ENCODE measurements at places on chromosomes 16 and 17.

GRCh38 chr17:8797621-8798175 is 1.5 kb downstream of the MFSD6L start:
- no peak for DNase-seq

- DNase-seq, result no peak
Measured at GRCh38 chr17:21235921-21236320, 17.3 kb downstream of the NATD1 start.

DNA sequence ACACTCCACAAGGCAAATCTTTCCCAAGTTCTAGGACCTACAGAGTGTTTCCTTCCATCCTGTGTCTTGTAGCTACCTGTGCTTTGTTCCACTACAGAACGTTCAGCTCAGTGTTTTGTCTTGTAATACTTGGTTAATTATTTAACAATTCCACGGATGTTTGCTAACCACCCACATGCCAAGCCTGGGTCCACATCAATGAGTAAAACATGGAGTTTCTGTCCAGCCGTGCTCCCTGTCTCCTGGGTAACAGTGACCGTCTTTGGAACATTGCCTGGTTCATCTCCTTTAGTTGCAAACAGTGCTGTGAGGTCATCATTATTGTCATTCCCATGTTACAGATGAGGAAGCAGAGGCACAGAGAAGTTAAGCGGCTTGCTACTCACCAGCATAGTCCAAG is 41.3 kb downstream of the IRF8 start:
- no peak for DNase-seq

GRCh38 chr17:82931699-82932517 is 92.1 kb upstream of the ZNF750 start:
- DNase-seq, result no peak

DNA sequence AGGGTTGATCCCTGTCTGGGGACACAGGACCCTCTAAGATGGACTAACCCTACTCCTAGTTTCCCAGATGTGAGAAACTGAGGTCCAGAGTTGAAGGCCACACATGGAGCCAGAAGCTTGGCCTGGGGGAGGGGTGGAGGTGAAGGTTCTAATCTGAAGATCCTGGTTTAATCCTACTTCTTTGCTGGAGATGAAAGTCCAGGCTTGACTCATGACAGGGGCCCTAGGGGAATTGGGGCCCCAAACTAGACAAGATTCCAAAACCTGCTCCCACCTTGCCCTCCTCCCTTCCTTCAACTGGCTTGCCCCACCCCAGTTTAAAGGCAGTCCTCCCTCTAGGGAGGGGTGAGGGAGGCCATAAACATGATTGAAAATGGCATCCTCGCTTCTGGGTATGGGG is 21.6 kb downstream of the IGF2BP1 start:
- no peak for DNase-seq

- DNase-seq, result no peak
Measured at GRCh38 chr16:85462714-85463611, 150.2 kb upstream of the GSE1 start.

GRCh38 chr17:47707056-47707804 is 13.3 kb downstream of the TBKBP1 start:
- no peak for DNase-seq

DNA sequence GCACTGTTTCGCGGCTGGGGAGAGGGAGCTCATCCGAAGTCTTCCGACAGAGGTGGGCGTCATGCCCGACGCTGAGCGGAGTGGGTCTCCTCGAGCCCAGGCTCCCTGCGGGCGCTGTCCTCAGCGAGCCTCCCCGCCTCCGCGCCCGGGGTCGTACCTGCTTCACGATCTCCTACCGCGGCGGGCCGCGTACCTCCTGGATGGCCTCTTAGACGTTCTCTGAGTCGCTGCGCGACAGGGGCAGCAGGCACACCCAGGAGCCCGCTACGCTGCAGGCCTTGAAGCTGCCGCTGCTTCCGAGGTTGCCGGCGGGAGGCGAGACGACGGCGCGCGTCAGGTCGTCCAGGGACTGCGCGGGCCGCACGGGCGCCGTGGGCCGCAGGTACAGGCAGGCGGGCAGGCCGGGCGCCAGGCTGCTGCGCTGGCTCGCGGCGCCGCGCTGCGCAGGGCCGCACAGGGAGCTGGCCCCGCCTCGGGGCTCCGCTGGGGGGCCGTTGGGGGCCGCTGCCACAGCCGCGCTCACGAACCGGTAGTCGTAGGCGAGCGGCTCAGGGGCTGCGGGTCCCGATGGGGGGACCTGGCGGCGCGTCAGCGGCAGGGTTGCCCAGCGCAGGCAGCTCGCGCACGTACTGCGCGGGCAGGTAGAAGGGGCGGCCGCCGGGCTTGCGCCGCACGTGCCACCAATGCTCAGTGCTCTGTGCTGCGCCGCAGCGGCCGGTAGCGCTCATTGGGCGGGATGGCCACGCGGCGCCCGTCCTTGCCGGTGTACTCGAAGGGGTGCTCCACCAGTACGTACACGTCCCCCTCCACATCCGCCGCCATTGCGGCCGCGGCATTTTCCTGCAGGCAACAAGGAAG is 116.4 kb upstream of the SMURF2 start:
- DNase-seq, result no peak

GRCh38 chr16:23512168-23512695 is 1.9 kb upstream of the GGA2 start:
- no peak for DNase-seq

GRCh38 chr16:67311607-67312488 is 14.7 kb downstream of the KCTD19 start:
- peak; percentile 92 for DNase-seq

- no peak for DNase-seq
Measured at GRCh38 chr17:15947976-15948752, 3.2 kb downstream of the ADORA2B start.

DNA sequence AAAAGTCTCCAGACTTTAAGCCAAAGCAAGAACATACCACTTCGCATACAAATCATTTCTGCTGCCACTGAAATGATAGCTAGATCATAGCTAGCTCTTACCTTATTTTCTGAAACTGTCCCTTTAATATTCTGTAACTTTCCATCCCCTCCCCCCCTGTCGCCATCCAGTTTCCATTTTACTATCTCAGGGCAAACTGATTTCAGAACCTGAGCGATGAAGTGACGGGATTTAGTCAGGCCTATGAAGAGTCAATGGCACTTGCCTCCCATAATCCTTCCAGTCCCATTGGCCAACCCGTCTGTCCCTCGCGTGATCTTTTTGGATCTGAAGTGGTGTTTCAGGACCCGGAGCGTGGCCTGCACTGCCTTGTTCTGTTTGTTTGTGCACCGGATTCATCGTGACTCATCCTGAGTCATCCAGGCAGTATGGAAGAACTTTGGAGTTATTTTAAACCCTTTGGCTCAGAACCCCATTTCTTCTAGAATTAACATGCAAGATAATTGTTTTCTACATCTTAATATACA is 199.8 kb upstream of the CHMP6 start:
- DNase-seq, result peak; percentile 85

- no peak for DNase-seq
Measured at GRCh38 chr16:81014672-81015071, 7.7 kb downstream of the CENPN start.

- peak; percentile 71 for DNase-seq
Measured at GRCh38 chr17:82668631-82669099, 20.4 kb upstream of the WDR45B start.

GRCh38 chr16:3961449-3961849 is 80.9 kb upstream of the CREBBP start:
- no peak for DNase-seq

GRCh38 chr17:14302091-14302430 is 1.2 kb downstream of the HS3ST3B1 start:
- no peak for DNase-seq

DNA sequence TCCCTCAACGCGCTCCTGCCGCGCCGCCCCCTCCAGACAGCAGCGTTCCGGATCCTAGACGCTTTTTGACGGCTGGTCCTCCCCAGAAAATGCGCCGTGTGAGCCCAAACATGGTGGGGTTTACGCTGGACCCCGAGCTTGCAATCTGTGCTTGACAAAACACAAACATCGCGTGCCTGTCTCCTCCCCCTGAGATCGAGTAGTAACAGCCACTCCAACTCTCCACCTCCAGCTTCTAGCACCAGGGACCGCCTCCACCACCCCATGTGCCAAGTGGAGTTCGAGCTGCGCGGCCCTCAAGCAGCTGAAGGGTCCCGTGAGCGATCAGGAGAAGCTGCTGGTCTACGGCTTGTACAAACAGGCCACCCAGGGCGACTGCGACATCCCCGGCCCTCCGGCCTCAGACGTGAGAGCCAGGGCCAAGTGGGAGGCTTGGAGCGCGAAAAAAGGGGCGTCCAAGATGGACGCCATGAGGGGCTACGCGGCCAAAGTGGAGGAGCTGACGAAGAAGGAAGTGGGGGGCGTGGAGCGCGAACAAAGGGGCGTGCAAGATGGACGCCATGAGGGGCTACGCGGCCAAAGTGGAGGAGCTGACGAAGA is 656 bp upstream of the GEMIN4 start:
- DNase-seq, result no peak

DNA sequence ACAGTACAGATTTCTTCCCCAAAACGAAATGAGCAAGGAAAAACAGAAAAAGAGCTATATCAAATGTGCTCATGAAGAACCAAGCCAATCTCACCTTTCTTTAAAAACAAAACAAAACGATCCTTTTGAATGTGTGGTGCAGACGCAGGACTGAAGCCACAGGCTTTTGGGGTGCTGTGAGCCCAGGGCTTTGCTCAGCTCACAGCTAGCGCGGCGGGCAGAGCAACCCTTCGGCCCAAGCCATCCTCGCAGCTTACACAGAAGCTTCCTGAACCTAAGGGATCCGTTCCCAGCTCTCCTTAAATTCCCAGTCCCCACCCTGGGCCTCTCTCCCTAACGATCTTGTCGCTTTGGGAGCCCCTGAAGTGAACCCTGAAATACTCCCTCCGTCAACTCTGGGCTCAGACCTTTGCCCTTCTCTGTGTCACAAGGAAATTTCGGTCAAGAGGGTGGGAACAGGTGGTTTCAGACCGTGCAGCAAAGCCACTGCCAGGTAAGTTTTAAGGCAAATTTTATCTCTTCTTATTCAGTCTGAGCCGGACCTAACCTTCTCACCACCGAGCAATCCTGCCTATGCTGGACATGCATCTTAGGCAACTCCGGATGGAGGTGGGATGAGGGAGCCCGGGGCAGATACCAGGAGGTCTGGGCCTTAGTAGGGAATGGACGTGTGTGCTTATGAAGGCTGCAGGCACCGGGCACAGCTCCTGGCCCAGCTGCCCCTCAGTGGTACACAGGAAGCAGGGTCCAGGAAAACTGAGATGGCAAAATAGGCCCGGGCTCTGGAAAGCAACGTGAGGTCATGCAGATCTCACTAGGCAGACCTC is 52.0 kb downstream of the COTL1 start:
- DNase-seq, result no peak
